ENCODE measurements at places on chromosomes 6 and 20. TPM values are rescaled to one million over a fixed set of nuclear protein-coding genes. Genes with fewer than 3 reads are reported as not detected.

CTAGE9 gene
- not detected for total RNA-seq

DNAH8 gene
- 0.97 TPM for total RNA-seq

PRDM13 gene
- not detected for total RNA-seq

NUP153 gene
- 51.0 TPM for total RNA-seq

LY6G6C gene
- total RNA-seq = 0.35 TPM

C6orf163 gene
- total RNA-seq = 2.5 TPM

FIG4 gene
- total RNA-seq = 11.5 TPM

PNISR gene
- total RNA-seq = 106 TPM

NHLRC1 gene
- total RNA-seq = 2.3 TPM

WDR27 gene
- total RNA-seq = 75.2 TPM

EDN3 gene
- total RNA-seq = not detected

IPCEF1 gene
- total RNA-seq = 0.99 TPM

NR2E1 gene
- total RNA-seq = not detected

WFDC2 gene
- not detected for total RNA-seq

MEI4 gene
- total RNA-seq = not detected

GSTA2 gene
- total RNA-seq = not detected

MYB gene
- 0.53 TPM for total RNA-seq

SOD2 gene
- 62.7 TPM for total RNA-seq

CLIC5 gene
- total RNA-seq = 0.14 TPM

BEND3 gene
- total RNA-seq = 4.8 TPM

PRKN gene
- total RNA-seq = 0.60 TPM

MICAL1 gene
- 38.7 TPM for total RNA-seq

Data from endothelial cell of umbilical vein (primary cell).